ENCODE measurements at places on chromosomes 6 and 20. TPM values are rescaled to one million over a fixed set of nuclear protein-coding genes. Genes with fewer than 3 reads are reported as not detected.

Gene PHACTR1
- 5.1 TPM for total RNA-seq

Gene TRIM27
- total RNA-seq = 48.0 TPM

Gene TDRD6
- total RNA-seq = 0.49 TPM

Gene TMEM242
- total RNA-seq = 3.9 TPM

Gene PAX1
- total RNA-seq = not detected

Gene BEND6
- not detected for total RNA-seq

Gene GRM1
- 0.25 TPM for total RNA-seq

Gene C6orf52
- not detected for total RNA-seq

Gene MPC1
- total RNA-seq = 31.9 TPM

Gene EPPIN
- not detected for total RNA-seq

Gene TMEM151B
- total RNA-seq = not detected

Gene DXO
- 15.1 TPM for total RNA-seq

Gene TRIM40
- total RNA-seq = not detected

DNA sequence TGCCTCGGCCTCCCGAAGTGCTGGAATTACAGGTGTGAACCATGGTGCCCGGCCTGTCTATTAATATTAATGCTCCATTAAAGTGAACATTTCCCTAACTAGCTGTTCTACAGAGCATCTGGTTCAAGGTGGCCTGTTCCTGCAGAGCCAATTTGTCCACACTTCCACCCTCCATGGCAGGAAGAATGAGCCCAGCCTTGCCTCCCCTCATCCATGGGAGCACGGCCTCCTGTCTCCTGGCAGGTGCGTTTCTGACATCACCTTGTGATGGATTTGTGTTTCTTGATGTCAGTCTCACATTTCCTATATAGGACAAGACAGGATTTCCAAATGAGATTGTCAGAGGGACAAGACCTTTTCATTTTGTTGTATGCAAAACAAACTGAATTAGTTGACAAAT is 105.7 kb upstream of the FRMD1 start:
- DNase-seq = peak; percentile 50

- no peak for DNase-seq
Observed at GRCh38 chr6:143674483-143675381, 3.0 kb upstream of the PHACTR2 start.

- DNase-seq = no peak
Observed at GRCh38 chr20:184288-184687, 5.2 kb downstream of the DEFB128 start.

GRCh38 chr6:20112241-20112640 is 100.0 kb downstream of the MBOAT1 start:
- no peak for DNase-seq

GRCh38 chr6:140076105-140076504 is 701.7 kb upstream of the CITED2 start:
- DNase-seq = no peak

DNA sequence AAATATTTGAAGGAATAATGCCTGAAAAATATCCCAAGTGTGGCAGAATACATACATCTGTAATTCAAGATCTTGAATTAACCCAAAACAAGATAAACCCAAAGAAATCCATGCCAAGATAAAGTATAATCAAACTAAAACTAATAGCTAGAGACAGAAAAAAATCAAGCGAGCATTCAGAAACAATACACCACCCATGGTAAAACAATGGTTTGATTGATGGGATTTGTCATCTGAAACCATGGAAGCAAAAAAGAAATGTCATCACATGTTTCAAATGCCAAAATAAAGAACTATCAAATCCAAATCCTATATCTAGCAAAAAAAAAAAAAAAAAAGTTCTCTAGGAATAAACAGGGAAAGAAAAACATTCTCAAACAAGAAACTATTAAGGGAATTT is 5.1 kb upstream of the DEFB127 start:
- DNase-seq = no peak

GRCh38 chr6:1667012-1667804 is 57.5 kb downstream of the FOXC1 start:
- no peak for DNase-seq

DNA sequence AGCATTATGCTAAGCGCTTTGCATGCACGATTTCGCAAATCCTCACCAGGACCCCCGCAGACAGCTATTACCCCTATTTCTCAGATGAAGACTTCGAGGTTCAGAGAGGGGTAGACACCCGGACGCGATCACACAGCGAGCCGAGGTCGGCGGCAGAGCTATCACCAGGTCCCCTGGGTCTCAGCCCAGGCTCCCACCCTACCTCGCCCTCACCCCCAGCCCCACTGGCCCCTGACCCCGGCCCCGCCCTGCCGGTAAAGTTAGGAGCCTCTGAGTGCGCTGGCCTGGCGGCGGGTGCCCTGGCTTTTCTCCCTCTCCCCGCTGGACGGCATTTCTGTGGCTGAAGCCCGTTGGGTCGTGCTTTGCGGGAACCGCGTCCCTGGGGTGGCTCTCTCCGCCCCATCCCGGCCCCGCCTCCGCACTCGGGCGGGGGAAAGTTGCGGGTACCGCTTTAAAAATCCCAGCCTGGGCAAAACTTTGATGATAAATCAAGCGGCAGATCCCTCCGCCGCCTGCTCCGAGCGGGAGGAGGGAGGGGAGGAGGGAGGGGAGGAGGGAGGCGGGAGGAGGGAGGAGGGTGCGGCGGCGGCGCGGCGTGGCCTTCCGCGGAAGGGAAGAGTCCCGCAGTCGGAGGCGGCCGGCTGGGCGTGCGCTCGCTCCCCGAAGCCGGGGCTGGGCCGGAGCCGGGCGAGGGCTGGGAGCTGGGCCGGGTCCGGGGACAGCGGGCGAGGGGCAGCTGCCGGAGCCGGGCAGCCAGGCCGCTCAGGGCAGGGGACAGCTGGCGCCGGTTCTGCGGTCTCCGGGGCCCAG is at the start of gene VSTM2L:
Gene VSTM2L, plus strand, starts transcription at position 624 of the 810 bp plus-strand sequence. CDS start 224 bp downstream, outside the sequence.
- no peak for DNase-seq

DNA sequence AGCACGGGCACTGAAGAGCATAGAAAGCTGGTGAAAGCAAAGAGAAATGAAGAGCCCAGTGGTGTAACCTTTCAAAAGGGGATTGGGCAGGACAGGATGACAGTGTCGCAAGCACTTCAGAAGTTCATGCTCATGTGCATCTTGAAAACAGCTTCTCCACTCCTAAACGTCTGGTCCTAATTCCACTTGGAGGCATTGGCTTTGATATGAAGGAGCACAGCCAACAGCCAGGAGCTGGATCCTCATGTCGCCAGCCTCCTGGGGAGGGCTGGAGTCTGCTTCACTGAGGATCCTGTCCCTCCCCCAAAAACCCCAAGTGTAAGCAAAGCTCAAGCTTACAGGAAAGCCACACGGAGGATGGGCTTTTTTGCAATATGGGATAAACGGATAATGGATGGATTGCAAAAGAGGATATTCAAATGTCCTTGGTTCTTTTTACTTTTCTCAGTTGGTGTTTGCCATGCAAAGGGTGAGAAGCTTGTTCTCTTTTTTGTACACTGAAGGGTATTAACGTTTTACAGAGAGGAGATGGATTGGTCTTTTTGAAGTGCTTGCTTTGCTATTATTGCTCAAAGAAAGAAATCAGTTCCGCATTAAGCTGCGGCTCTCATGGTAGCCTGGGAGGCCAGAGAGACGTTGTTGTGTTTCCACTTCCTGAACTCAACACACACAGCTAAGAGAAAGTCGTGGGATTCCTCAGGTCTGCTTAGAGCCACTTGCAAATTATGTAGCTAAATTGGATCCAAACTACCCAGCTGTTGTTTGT is 92.2 kb downstream of the SIM1 start:
- DNase-seq = no peak

- no peak for DNase-seq
Observed at GRCh38 chr6:26215585-26216358, 128.5 kb downstream of the HFE start.

DNA sequence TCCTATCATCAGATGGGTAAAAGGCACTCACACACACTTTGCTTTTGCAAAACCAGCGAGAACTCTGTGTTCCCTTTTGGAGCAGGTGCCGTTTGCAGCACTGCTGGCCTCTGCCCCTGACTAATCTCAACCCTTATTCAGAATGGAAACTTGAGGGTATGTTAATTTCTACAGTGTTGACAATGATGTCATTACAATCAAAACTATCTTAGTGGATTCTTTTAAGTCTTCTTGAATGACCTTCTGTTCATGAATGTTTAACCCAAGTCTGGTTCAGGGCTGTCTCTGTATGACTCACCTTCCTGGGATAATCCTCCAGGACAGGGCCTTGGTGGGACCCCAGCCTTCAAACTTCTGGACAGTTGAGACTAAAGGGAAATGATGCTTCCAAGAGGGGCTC is 197.9 kb downstream of the CDH4 start:
- DNase-seq = no peak

GRCh38 chr20:46767127-46767761 is 57.8 kb downstream of the SLC2A10 start:
- DNase-seq = no peak

DNA sequence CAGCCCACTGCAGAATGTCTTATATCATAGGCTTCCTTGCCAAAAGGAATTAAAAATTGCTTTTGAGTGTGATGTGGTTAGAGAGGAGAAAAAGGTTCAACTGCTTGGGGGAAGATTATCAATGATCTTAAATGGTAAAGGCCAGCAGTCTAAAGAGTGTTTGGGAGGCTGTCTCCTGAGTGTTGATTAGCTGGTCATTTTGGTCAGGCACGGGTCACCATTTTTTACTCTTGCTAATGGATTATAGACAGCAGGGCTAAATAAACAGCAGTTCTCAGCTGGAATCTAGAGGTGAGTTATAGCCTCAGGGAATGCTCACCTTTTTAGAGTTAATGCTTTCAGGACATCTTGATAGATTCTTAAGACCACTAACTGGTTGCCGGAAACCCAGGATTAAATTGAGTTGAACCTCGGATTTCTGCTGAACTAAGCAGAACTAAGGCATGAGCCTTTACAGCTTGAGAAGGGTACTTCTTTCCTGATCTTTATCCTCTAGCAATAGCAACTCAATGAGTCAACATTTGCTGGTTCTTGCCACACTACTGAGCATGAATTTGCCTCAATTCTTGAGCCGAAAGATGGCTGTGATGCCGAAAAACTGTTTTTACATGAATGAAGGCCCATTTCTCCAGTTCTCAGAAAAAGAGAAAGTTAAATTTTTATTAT is 120.4 kb downstream of the LRRC1 start:
- DNase-seq = no peak

DNA sequence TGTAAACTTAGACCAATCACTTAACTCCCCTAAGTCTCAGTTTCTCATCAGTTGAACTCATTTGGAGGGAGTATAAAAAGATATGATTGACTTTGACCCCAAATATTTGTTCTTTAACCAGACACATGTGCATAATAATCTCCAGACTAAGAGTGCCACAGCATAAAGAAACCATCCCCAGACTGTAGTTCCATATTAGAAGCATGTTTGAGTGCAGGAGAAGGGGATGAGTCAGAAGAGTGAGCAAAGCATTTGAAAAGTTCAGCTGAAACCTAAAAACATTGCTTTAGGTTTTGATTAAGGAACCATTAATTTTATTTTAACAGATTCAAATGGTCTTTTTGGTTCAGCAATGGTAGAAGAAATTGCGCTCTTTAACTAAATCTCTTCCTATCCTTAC is 654.8 kb downstream of the UTRN start:
- DNase-seq = no peak

DNA sequence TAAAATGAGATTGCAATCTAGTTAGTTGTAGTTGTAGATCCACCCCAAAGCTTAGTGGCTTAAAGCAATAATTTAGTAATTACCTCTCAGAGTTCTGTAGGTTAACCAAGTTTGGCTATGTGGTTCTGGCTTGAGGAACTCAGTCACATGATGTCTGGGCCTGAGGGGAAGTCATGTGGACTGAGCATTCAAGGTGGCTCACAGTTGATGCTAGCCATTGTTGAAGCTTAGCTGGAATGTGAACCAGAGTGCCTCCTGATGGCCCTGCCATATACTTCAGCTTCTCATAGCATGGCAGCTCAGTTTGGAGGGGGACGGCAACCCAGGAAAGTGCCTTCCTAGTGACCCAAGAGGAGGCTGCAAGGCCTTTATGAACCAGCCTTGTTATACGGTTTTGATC is 263.2 kb upstream of the RNF217 start:
- no peak for DNase-seq

GRCh38 chr20:47231382-47232039 is 125.0 kb downstream of the ZMYND8 start:
- DNase-seq = no peak

GRCh38 chr6:96450082-96450769 is 71.4 kb upstream of the UFL1 start:
- DNase-seq = no peak

- DNase-seq = no peak
Observed at GRCh38 chr20:43583133-43583864, 7.4 kb upstream of the IFT52 start.

DNA sequence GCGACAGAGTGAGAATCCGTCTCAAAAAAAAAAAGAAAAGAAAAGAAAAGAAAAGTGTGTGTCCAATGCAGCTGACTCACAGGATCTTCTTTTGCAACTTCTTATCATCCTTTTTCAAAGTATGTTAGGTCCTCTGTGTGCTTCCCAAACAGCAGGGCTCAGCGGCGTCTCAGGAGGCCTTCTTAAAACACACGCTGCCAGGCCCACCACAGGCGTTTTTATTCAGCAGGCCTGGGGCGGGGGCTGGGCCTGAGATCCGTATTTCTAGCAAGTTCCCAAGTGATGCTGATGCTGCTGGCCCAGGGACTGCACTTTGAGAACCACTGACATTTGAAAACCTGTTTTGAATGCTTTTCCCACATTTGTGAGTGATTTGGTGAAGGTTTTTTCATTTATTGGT is 57.1 kb downstream of the PSMG4 start:
- peak; percentile 49 for DNase-seq

DNA sequence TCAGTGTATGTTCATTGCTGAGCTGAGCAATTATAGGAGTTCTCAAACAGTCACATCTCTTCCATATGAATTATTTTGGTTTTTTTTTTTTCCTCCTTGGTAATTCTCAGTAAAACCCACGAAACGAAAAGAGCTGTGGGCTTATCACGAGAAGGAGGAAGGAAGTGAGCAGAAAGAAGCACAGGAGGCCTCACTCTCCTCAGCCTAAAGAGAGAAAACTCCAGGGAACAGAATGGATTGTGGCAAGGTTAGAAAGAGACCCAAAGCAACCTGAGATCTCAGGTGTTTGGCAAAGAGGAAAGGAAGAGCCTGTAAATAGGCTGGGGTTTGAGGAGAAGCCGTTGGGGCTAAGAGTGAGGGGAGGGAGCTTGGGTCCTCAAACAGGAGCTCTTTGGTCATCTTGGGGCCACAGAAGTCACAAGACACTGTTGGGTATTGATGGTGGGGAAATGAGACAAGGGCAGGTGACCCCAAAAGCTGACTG is 67.8 kb upstream of the CITED2 start:
- DNase-seq = no peak

- no peak for DNase-seq
Observed at GRCh38 chr6:150722614-150723344, 123.1 kb downstream of the PLEKHG1 start.

Data from suprapubic skin (tissue), 4 donors.